Neural crest cell (in vitro differentiated cells): ENCODE measurements at places on chromosomes 5 and 9.

DNA sequence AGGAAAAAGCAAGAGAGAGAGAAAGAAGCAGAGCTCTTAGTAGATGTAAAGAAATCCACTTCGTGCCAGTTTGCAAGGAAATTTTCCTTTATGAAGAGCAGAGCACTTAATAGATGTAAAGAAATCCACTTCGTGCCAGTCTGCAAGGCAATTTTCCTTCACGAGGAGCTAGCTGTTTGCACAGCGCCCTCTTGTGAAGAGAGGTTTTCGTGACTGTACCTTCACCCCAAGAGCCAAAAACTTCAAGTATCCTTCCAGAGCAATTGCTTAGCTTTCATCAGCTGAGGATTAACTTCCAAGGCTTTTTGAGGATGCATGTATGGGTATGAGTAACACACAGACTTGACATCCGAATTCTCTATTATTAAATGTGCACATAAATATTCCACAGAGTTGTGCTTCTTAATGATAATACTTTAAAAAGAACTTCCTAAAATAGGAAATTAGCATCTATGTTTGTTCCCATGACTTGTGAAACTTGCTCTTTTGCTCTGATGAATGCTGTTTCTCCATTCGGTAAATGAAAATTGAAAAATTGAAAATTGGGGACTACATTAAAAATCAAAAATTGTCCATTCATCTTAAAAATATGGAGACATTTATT is 525.6 kb downstream of the PDE4D start:
- peak; percentile 65 for DNase-seq

- no peak for DNase-seq
These were observed 37.4 kb downstream of the WWC1 start for GRCh38 chr5:168328814-168329213.

DNA sequence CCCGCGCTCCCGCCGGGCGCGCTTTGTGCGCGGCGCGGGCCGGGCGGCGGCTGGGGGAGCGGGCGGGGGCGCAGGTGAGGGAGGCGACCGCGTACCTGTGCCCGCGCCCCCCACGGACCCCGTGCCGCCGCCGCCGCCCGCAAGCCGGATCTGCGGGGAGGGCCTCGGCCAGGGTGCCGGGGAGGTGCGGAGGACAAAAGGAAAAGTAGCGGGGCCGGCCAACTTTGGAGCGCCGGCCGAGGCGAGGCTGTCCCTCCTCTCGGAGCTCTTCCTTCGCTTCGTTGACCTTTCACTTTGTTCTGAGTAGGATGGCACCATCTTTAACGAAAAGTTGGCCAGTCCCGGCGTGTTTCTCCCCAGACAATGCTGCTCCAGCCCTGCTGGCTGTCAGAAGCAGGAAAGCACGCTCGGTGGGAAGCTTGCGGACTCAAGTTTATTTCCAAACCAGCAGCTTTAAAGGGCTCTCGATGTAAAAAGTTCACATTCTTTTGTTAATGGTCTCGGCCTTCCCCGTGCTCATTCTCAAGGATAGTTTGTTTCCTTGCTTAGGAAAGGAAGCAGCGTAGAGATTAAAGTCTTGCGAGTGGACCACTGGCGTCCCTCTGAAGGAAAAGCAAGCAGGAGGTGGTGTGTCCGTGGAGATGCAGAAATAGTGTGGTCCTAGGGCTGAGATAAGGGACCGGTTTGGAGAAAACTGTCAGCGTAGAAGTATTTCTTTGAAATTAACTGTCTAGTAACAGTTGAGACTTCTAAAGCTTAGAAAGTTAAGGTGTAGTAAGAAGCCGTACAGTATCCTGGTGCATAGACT is 639 bp downstream of the EHMT1 start:
- DNase-seq: peak; percentile 25

- no peak for DNase-seq
These were observed 459.4 kb upstream of the GRIA1 start for GRCh38 chr5:153030755-153031725.

DNA sequence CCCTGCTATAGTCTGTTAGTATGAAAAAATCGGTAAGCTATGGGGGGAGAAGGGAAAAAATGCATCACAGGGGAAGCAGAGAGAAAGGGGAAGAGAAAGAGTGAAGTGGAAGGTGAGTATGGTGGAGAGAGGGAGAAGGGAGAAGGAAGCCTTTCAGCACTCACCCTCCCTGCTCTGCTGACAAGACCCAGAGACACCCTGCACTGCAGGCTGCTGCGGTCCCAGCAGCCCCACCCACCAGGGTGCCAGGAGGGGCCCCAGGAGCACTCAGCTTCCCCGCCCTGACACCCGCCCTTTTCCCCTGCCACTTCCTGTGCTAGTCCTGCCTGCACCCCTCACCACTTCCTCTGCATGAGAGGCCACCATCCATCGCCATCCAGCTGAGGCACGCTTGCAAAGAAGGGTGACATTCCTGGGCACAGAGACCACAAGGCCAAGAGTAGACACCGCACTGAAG is 12.7 kb downstream of the STK10 start:
- DNase-seq: no peak

- DNase-seq: no peak
These were observed 21.1 kb downstream of the ORM2 start for GRCh38 chr9:114350636-114351401.

GRCh38 chr5:127471211-127471610 is 46.2 kb upstream of the PRRC1 start:
- no peak for DNase-seq

DNA sequence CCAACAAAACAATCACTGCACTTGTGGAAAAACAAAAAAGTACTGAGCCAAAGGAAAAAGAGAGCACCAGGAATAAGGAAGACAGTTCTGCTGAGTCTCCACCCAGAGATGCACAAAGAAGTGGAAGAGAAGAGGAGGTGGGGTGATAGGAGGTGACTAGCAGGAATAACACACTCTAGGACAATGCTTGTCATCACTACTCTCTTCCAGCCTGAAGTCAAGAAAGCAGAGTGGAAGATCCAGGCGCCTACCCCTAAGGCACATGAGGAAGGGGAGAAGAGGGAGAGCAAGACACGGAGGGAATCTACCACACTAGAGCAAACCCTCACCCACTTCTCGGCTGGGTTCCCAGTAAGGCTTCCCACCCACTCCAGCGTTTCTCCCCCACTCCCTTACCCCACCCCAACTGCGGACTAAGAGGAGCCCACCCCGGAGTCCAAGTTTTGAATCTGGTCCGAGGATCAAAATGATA is 1.7 kb downstream of the SLIT3 start:
- no peak for DNase-seq

- no peak for DNase-seq
These were observed 631.5 kb downstream of the MTRR start for GRCh38 chr5:8500426-8500825.

GRCh38 chr5:7393921-7394799 is 1.8 kb upstream of the ADCY2 start:
- DNase-seq: no peak
